ENCODE measurements at places on chromosomes 1 and 21.

- no peak for DNase-seq
These were observed 18.9 kb downstream of the CAPN2 start for GRCh38 chr1:223731133-223731770.

GRCh38 chr21:36539434-36540150, 59.7 kb upstream of the CLDN14 start:
- DNase-seq: no peak

DNA sequence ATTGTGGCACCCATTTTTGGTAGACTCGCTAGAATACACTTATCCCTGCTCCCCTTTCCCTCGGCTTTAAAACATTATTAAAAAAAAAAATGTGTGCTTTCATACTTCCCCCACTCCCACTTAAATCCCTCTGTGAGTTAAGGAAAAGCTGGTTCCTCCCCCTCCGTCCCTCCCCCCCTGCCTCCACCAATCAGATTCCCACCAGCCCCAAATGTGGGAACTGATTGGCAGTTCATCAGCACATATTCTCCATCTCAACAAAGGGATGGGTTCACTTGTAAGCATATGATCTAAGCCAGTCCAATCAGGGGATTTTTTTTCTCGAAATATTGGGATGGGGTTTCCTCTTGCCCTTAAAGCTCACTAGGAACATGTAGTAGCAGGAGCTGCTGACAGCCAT, 10.8 kb upstream of the FYB2 start:
- no peak for DNase-seq

DNA sequence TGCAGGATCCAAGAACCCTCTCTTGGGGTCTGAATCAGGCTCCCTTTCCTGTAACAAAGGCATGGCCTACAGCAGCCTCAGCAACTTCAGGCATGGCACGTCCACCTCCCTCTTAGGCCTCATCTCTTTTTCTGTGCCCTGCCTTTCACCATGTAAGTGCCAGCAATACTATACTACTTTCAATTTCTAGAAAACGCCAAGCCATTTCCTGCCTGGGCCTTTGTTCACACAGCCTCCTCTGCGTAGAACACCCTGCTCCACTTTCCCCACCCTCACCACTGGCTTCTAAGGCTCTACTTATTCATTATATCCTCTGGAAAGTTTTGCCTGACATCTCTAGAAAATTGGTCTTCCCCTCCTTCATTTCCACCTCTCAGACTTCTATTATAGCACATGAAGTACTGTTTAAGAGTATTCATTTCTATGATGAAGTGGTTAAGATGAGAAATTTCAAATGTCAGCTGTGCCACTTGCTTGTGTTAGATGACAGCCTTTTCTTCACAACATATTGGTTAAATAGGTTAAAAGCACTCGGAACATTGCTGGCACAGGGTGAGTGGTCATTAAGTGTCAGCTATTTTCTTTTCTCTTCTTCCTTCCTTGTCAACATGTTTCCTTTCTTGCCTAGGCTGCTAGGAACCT, 41.6 kb upstream of the VWA5B1 start:
- no peak for DNase-seq

- DNase-seq: no peak
These were observed 11.6 kb upstream of the HIPK1 start for GRCh38 chr1:113917400-113918082.

All from NCI-H2081 treated with DMSO at 0.1 percent for 48 hours (cell line).